ENCODE measurements at places on chromosomes 5 and 9.

GRCh38 chr5:24385617-24386016, 259.2 kb downstream of the CDH10 start:
- DNase-seq, result no peak

GRCh38 chr5:98556712-98557111, 216.8 kb upstream of the RGMB start:
- DNase-seq, result no peak

DNA sequence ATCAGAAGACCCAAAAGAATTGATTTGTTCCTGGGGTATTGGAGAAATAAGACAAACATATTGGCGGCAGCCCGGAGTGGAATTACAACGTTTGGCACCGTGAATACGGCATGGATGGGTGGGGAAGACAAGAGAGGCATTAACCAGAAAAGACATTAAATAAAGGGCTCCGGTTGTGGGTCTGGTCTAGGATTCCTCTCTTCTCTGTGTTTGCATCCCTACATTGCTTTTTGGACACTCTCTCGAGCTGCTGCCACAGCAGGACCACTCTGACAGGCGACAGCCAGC, 138.7 kb upstream of the PALM2AKAP2 start:
- DNase-seq, result no peak

DNA sequence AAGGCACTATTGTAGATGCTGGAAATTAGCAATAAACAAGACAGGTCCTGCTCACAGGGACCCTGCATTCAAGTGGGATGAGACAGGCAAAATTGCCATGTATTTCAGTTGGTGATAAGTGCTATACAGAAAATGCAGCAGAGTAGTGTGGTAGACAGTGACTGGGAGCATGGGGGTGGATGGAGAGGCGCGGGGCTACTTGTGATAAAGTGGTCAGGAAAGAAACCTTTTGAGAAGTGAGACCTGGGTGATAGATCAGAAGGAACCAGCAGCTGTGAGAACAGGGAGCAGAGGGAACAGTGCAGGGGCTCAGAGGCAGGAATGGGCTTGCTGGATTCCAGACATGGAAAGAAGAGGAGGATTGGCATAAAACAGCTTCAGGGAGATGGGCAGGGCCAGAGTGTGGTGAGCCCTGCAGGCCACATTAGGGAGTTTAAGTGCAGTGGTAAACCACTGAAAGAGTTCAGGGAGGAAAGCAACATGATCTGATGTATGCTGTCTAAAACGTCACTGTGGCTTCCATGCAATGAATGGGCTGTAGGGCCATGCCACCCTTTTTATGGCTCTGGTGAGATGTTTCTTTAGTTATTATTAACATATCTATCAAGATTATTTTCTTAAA, 7.3 kb downstream of the CRHBP start:
- DNase-seq, result no peak

- no peak for DNase-seq
Observed at GRCh38 chr5:110441035-110441434, 285.4 kb downstream of the TMEM232 start.

- DNase-seq, result no peak
Observed at GRCh38 chr5:143521141-143521540, 117.7 kb upstream of the NR3C1 start.

DNA sequence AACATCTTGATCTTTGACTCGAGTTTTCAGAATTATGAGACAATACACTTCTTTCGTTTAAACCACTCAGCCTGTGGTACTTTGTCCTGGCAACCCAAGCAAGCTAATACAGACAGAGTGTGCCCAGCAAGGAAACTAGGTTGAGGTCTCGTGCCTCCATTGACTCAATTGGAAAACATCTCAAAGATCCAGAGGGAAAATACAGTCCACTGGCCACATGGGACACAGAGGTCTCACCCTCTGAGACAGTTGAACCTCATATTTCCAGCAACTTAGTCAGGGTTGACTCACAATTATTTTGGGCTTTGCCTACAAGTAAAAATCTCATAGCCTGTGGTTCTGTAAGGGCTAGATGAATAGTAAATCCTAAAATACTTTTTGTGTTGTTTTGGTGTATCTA, 631.5 kb downstream of the MTRR start:
- DNase-seq, result no peak

DNA sequence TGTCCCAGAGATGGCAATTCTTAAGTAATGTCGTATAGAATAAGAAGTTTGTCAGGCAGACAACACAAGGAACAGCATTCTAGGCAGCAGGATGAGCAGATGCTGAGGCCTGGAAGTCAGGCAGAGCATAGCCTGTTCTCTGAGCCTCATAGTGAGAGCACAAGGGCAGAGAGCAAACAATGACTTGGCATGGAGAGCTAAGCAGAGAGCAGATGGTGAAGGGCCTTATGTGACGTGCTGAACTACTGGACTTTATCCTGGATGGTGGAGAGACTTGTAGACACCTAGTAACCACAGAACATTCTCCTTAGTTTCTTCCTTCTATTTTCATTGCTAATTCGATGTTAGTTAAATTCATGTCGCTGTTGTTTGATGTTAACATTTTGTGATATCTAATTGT, 60.1 kb downstream of the KCTD16 start:
- no peak for DNase-seq

DNA sequence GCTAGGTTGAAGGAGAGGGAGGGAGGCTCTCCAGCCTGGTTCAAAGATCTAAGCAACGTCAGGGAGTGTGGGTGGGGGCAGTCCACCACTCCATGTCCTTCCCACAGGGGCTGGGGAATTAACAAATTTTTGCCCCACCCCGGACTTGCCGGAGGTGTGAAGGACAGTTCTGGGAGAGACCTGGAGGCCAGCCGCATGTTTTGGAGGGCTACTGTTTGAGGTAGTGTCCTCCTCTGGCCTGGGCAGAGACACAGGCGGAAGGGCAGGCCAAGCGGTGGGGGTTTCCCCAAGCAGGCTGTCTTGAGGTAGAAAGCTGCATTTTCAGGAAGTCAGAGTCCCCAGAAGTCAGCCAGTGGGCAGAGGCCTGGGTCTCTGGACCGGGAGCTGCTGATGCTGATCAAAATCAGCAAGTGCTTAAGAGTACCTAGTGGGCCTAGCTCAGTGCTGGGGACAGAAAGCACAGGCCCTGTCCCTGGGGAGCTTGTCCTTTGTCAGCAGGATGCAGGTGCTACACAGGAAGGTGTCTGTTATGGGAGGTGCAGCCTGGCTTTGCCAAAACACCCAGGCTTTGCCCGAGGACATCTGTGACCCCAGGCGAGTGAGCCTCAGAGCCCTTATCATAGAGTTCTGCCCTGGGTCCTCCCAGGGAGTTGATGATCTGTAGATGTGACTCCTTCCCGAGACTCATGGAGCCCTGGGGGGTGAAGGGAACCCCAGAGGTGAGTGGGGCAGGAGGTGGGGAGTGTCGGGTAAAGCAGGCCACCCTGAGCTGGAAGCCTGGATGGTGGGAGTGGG, 18.5 kb downstream of the JADE2 start:
- no peak for DNase-seq

- DNase-seq, result no peak
Observed at GRCh38 chr5:51388488-51389287, 5.4 kb downstream of the ISL1 start.

DNA sequence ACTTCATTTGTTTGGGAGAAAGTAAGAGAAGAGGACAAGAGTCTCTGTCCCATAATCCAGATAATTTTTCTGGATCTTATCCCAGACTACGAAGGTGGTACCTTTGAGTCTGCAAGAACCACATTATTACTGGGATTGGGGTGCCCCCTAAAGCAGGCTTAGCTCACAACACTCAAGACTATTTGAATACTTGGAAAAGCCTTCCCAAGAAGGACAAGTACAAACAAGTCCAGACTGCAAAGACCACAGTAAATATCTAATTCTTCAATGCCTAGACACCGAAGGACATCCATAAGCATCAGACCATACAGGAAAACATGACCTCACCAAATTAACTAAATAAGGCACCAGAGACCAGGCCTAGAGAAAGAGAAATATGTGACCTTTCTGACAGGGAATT, 40.2 kb upstream of the TMED7 start:
- no peak for DNase-seq

- no peak for DNase-seq
Observed at GRCh38 chr5:179803651-179804554, 2.8 kb downstream of the MGAT4B start.

DNA sequence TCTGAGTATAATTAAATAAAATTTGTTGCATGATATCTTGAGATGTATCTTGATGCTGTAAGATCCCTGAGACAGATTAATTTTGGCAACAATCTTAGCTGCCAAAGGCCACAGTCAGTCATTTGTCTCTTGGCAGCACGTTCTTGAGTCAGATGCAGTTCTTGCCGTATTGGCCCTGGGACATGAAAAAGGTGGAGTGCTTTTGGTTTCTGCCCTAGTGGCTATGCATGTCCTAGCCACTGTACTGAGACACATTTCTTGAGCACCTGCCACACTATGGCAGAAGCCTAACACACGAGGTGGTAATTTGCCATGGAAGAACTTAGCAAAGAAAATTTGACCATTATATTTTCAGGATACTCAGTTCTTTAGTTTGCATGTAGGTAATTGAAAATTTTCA, 45.0 kb upstream of the PHF2 start:
- DNase-seq, result no peak

DNA sequence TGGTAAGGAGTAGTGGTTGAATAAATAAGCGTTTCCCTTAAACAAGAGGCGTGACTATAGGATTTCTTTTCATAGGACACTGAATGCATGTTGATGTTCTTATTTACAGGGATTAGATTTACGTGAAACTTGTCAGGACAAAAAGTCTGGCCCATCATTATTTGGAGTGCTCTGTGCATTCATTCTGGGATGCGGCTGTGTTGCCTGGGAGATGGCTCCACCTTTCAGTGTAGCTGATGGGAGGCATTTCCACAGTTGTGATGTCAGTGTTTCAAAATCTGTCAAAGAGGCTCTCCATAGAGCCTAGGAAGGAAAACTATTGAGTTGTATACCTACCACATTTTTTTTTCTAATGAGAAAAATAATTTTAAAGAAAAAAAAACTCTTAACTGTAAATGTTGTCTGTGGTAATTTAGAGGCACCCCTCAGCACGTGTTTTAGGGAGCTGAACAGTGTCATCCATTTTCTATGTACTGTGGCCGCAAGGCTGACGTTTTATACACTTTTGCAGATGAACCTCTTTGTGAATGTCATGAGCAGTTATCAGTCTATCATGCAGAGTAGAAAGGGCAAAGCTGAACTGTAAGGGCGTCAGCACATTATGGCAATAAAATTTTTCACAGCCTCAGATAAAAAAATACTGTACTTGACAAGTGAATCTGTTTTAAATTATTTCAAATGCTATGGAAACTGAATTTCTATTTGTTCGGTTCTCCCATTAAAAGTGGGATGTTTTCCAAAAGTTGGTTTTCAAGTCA, 202.7 kb downstream of the PBX3 start:
- no peak for DNase-seq

All from activated naive CD4-positive, alpha-beta T cell (primary cell).